ENCODE measurements at places on chromosomes 5 and 9. TPM values are rescaled to one million over a fixed set of nuclear protein-coding genes. Genes with fewer than 3 reads are reported as not detected.

ARL14EPL gene
- not detected for total RNA-seq

PITX1 gene
- 0.39 TPM for total RNA-seq

IL17B gene
- not detected for total RNA-seq

FSTL4 gene
- total RNA-seq, result 2.1 TPM

FBXL7 gene
- 0.05 TPM for total RNA-seq

GRXCR2 gene
- total RNA-seq, result not detected

IFNA21 gene
- not detected for total RNA-seq

MEIKIN gene
- total RNA-seq, result not detected

PCDHGA10 gene
- total RNA-seq, result 0.34 TPM

PPP3R2 gene
- total RNA-seq, result not detected

ENTPD8 gene
- total RNA-seq, result not detected

LCN15 gene
- not detected for total RNA-seq

SARDH gene
- 1.1 TPM for total RNA-seq

FOXD4L6 gene
- 0.18 TPM for total RNA-seq

C9 gene
- total RNA-seq, result not detected

PRSS3 gene
- not detected for total RNA-seq

CTXN3 gene
- not detected for total RNA-seq

ALDH1A1 gene
- total RNA-seq, result not detected

CMYA5 gene
- total RNA-seq, result 0.11 TPM

TOR2A gene
- total RNA-seq, result 20.2 TPM

SPINK6 gene
- total RNA-seq, result not detected

TOPORS gene
- 15.7 TPM for total RNA-seq

FAM153A gene
- total RNA-seq, result 16.3 TPM

ARL10 gene
- 22.3 TPM for total RNA-seq

Data from activated T-helper 2 cell treated with anti-CD3 and anti-CD28 coated beads, Interferon-gamma antibody, Interleukin-2, Interleukin-4, amounts not matched to agents 10 μg/mL and 5 μg/mL and 100 μg/mL, durations not matched to agents 14 hours and 24 hours and 36 hours (primary cell).